ENCODE measurements at places on chromosomes 3 and 15.

- DNase-seq, result no peak
These were observed 49.5 kb downstream of the CLDN1 start for GRCh38 chr3:190272747-190273146.

DNA sequence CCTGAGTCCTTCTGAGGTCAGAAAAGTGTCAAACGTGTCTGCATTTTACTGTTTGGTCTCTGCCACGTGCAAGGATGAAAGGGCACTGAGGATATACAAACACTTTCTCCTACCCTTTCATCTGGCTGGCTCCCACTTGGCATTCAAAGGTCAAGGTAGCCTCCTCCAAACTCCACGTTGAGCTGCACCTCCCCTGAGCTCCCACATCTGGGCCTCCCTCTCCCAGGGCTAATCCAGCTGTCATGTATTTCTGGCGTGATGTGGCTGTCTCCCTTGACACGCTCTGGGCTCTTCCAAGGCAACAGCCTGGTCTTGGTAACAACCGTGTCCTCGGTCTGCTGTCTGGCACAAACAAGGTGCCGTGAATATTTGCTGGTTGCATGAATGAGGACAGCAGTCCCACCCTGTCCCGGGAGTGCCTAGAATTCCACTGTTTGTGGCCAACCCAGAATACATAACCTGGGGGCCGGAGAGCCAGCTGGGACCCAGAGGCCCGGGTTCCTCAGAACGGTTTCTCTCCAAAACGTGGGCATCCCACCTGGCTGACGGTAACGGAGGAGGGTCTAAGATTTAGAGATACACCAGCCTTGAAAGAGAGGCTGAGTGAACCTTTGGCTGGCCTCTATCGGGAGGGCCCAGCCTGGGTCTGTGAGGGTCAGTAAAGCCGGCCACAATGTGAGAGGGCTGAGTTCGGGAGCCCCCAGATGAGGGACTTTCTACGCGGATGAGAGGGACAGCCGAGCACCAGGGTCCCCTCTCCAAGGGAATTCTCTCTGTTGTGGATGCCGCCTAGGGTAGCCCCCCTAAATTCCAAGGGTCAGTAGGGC lies 767 bp downstream of the GLT8D1 start:
- no peak for DNase-seq

DNA sequence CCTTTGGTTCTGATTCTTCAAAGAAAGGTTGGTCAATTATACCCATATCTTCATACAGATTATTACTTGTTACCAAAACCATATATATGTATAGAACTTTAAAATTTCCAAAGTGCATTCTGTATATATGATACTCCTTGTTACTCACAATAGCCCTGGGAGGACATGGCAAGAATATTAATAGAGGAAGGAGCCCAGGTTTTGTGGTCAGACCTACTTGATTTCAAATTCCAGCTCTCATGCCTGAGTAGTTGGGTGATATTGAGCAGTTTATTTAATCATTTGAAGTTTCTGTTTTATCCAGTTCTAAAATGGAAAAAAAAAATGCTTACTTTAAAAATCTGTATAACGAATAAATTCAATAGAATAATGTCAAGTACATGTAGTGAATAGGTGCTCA lies 2.5 kb downstream of the IL1RAP start:
- no peak for DNase-seq

GRCh38 chr3:136149667-136150066 lies 46.5 kb downstream of the MSL2 start:
- no peak for DNase-seq

- no peak for DNase-seq
These were observed 123.4 kb downstream of the SSR3 start for GRCh38 chr3:156431334-156432124.

GRCh38 chr3:21781355-21781754 lies 30.3 kb upstream of the ZNF385D start:
- no peak for DNase-seq

GRCh38 chr3:186613637-186614265 lies 891 bp downstream of the AHSG start:
- no peak for DNase-seq

DNA sequence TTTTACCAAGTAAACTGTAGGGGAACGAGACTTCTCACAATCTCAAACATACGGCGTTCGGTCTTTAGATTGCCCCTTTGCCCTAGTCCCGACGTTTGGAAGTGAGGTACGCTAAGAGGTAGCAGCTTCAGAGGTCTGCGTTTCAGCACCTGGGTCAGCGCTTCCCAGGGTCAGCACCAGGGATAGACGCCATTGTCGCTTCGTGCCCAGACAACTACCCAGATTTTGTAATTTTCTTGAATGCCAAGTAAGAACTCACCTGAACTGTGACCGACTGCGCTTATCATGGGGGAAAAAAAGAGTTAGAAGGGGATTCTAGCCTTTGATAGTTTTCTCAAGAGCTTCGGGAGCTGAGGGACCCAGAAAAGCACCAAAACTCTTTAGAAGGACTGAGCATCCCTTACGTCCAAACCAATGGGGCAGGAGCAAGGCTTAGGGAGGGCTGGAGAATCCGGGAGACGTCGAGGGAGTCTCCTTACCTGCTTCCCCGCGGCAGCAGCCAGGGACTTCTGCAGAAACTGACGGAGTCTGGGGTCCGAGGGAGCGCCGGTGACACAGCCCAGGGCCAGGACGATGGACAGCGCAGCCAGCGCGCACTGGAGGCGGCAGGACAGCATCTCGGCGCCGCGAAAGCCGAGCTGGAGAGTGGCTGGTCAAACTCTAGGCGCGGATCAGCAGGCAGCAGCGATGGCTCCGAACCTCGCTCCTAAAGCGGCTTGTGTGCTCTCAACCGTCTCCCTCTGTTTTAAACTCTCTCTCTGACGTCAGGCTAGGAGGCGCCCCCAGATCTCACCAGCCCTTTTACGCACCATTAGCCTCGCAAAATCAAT lies at the start of gene SST:
TSS of gene SST (minus strand) at position 720 of the 830 bp plus-strand sequence. CDS start at position 617, 103 bp downstream.
- no peak for DNase-seq

- no peak for DNase-seq
These were observed 18.4 kb downstream of the ZNF860 start for GRCh38 chr3:31999907-32000439.

DNA sequence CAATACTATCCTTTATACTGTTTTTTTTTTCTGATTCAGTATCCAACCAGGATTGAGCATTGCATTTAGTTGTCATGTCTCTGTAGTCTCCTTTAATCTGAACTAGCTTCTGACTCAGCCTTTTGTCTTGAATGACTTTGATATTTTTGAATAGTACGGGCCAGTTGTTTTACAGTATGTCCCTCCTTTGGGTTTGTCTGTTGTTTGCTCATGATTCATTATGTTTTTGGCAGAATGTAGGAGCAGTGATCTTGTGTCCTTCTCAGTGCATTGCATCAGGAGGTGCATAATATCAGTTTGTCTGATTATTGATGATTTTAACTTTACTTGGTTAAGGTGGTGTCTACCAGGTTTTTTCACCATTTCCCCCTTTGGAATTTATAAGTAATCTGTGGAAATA lies 20.5 kb downstream of the EXOG start:
- no peak for DNase-seq

DNA sequence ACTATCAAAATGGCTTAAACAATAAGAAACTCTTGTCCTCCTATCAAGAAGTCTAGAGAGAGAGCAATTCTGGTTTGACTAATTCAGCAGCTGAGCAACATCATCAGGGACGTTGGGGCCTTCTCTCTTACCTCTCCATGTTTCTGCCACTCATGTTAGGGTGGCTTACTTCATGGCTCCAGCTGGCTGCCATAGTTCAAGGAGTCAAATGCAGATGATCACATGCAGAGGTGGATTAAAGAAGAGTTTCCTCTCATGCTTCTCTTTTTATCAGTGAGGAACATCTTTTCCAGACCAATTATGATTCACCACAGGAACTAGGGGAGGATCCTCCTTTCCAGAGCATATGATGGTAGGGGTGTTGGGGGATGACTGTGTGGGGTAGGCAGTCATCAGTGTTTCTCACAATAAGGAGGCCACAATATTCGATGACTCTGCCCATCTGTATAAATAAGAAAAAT lies 45.5 kb downstream of the NEK11 start:
- no peak for DNase-seq

DNA sequence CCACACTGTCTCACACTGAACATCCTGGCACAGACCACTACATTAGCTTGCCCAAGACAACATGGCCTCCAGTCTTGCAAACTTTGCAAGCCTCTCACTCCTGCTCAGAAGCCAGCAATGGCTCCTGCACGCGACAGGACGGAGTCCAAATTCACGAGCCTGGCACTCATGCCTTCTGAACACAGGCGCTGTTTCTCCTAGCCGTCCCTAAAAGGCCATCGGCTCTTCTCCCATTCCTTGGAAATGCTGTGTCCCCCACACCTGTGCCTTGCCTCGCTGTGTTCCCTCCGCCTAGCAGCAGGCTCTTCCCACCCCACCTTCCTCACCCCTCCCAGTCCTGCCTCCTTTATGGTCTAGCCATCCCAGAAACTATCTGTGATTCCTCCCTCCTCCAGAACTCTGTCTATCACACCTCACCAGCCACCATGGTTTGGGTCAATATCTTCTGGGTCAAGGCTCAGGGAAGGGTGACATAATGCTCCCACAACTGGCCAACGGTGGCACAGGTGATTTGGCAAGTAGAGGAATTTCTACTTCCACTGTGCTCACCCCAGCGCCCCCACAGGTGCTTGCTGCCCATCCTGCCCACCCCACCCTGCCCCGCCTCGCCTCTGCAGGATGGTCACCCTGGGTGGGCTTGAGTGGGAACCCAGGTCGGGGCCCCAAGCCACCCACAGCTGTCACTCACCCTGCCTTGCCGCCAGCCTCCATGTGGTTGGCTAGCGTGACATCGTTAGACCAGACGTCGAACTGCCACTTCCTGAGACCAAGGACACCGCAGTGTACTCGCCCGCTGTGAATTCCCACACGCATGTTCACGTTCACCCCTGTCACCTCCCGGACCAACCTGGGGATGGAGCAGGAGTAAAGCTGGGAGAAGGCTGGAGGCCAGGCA lies 120.7 kb downstream of the ADCY5 start:
- DNase-seq, result no peak

DNA sequence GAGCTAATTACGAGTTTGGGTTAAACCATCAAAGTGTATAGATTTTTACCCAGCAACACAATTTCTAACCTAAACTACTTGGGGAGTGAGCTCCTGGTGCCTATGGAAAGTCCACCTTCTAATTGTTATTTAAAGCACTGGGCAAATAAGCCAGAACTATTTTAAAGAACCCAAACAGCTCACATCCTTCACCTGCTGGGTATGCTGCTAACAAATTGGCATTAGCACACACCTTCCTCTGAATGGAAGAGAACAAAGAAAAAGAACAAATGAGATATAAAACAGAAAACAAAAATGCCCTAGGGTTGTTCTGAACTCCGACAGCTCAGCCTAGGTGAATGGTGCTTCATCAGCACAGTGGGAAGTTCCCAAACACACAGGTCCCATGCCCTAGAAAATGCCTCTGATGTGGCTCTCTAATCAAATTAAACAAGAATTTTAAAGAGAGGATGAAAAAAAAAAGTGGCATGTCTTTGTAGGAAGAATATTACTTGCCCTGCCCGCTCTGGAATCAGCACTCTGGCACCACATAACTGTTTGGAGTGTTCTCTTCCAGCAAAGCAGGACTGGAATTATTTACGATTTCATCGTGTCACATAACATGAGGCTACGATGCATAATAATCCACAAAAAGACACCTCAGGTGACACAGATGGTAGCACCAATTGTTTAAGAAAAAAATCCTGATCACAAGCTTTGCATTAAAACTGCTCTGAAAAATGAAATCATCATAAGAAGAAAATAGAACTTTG lies 334.4 kb downstream of the GBE1 start:
- DNase-seq, result no peak

GRCh38 chr3:126340081-126340511 lies 17.1 kb downstream of the KLF15 start:
- no peak for DNase-seq

GRCh38 chr15:39939487-39940452 lies 5.9 kb downstream of the EIF2AK4 start:
- DNase-seq, result no peak

- DNase-seq, result no peak
These were observed 68.0 kb upstream of the ARL8B start for GRCh38 chr3:5054098-5054497.

DNA sequence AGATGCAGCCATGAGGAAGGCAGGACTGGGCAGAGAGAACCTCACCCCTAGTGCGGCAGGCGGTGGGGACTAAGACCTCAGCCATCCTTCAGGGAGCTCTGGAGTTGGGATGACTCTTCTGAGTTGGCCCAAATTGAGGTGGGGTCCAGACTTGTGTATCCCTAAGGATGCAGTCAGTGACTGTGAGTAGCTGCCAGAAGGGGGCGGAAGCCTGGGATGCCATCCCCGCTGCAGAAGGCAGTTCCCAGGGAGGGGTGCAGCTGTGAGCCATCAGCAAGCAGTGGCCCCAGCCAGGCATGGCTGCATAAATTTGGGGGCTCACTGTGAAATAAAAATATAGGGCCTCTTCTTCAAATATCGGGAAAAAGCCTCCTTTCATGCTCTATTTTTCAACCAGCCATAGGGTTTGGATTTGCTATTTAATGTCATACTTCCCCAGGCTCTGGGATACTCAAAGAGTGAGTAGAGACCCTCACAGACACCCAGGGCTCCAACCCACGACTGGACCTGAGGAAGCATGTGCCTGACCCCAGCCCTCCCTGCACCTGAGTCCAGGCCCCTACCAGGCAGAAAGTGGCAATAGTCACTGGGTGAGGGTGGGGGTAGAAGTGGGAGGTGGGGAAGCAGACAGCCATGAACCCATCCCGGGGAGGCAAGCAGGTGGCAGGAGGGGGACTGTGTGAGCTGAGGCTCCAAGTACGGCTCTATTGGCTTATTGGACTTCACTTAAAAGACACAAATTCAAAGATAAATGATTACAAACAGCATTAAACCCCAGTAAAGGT lies 30.5 kb downstream of the GRK7 start:
- no peak for DNase-seq

DNA sequence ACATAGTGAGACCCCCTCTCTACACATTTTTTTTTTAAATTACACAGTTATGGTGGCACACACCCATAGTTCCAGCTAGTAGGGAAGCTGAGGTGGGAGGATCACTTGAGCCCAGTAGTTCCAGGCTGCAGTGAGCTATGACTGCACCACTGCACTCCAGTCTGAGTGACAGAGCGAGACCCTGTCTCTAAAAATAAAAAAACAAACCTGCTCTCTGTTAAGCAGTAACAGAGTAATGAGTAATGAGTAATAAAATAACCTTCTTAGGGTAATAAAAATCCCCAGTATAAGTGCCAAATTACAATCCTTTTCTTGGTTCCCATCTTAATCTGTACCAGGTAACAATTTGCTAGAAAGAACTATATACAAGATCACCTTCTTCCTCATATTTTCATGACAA lies 65.9 kb upstream of the PLXND1 start:
- DNase-seq, result no peak

DNA sequence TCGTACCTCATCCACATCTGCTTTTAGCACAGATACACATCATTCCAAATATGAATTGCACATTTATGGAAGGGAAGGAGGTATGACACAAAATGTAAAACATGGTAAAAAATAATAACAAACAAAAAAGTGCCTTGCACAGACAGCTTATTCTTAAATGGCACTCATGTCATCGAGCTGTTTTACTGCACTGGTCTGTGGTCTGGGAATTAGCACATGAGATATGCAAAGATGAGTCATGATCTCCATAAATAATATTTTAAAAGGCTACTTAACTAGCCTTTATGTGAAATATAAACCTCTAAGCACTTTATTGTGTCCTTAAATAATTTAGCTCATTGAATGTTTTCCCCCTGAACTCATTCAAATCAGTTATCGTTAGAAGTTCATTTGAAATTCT lies 142.2 kb upstream of the ZNF385D start:
- DNase-seq, result no peak
